ENCODE measurements at places on chromosomes 13 and 19. TPM values are rescaled to one million over a fixed set of nuclear protein-coding genes. Genes with fewer than 3 reads are reported as not detected.

GRCh38 chr13:99258210-99258860 is at the start of gene GPR18:
TSS of gene GPR18 (minus strand) at chr13:99258379. CDS start at chr13:99255872, 2,507 bp downstream.
- no peaks in the 10 kb centered on the region for H3K4me1 ChIP-seq
- no peak within 1 kb of the TSS for H3K27ac ChIP-seq
- no peak within 1 kb of the TSS for H3K4me3 ChIP-seq

GRCh38 chr13:28325022-28325421 is 169.9 kb downstream of the FLT1 start:
- no peaks in the 10 kb centered on the region for H3K36me3 ChIP-seq
- peaks cover 16% of the 10 kb centered on the region for H3K4me1 ChIP-seq
- H3K4me3 ChIP-seq, result no peak overlapping the region
- no peaks in the 10 kb centered on the region for H3K27me3 ChIP-seq
- no peak overlapping the region for H3K27ac ChIP-seq

- H3K27me3 ChIP-seq, result no peaks in the 10 kb centered on the region
- DNase-seq, result no peak
These were observed 1316.7 kb upstream of the SLC10A2 start for GRCh38 chr13:104382951-104383350.

- no peaks in the 10 kb centered on the region for H3K27me3 ChIP-seq
- H3K27ac ChIP-seq, result no peak overlapping the region
- no peak for DNase-seq
- no peak overlapping the region for H3K4me3 ChIP-seq
These were observed 2.9 kb upstream of the F7 start for GRCh38 chr13:113102727-113103126.

DNA sequence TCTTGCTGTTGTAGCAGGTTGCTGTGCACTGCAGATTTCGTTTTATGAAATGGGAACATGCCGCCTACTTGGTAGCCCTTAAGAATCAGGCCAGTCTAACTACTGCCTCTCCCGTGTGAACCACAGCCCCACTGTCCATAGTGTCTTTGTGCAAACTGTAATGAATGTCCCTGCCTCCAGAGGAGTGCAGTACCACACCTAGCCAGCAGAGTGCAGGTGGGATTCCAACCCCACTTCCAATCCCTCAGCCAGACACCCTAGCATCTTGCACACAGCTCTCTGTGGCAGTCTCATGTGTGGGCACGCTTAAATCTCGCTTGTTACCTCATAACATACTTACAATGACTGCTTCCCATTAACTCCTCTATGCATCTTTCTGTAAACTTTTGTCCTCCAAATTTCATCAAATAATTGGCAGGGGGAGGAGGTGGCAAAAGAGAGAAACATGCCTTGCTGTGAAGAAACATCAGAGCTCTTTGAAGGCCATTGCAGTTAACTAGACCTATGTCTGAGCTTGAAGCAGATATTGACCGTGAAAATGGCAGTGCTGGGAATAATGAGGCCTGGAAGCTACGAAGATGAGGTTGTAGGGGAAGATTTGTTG is 47.2 kb downstream of the ZAR1L start:
- DNase-seq, result peak; percentile 77
- no peak overlapping the region for H3K4me3 ChIP-seq
- no peaks in the 10 kb centered on the region for H3K27me3 ChIP-seq
- peak overlapping the region; percentile 27 for H3K27ac ChIP-seq

- H3K4me1 ChIP-seq, result no peaks in the 10 kb centered on the region
- peak; percentile 96 for DNase-seq
- H3K4me3 ChIP-seq, result peak within 1 kb of the TSS; percentile 100
- H3K36me3 ChIP-seq, result no peaks in the 10 kb centered on the region
These were observed at the start of gene UGGT2 for GRCh38 chr13:96053003-96053703. TSS of gene UGGT2 (minus strand) at chr13:96053401. CDS start at chr13:96053312, 89 bp downstream.

GRCh38 chr19:29539131-29539530 is 13.3 kb downstream of the VSTM2B start:
- H3K4me1 ChIP-seq, result no peaks in the 10 kb centered on the region
- no peak for DNase-seq
- no peak overlapping the region for H3K4me3 ChIP-seq
- no peaks in the 10 kb centered on the region for H3K36me3 ChIP-seq
- no peaks in the 10 kb centered on the region for H3K27me3 ChIP-seq

GRCh38 chr19:39515551-39516191 is 732 bp downstream of the SELENOV start:
- DNase-seq, result no peak
- no peak overlapping the region for H3K27ac ChIP-seq
- no peaks in the 10 kb centered on the region for H3K36me3 ChIP-seq
- H3K27me3 ChIP-seq, result no peaks in the 10 kb centered on the region

DNA sequence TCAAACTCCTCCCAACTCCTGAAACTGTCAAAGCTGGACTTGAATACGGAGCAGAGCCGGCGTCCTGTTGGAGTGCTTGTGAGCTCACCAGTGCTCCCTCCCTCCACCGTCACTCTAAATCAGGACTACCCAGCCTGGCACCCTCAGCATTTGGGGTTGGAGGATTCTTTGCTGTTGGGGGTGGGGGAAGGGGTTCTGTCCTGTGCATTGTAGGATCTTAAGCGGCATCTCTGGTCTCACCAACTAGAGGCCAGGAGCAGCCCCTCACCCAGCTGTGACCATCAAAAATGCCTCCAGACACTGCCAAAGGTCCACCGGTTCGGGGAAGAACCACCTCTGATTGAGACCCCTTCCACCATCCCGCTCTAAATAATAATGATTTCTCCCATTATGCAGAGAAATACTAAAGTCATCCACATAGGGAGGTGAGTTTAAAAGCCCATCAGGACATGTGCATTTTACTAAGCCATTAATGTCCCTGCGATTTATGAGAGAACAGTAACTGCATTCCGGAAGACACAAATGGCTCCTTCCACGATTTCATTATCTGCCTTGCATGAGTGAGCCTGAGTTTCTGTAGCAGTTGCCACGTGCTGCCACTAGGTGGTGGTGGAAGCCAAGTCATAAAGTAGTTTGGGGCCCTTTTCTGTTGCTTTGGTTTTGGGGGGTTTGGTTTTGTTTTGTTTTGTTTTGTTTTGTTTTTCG is 16.1 kb upstream of the USP29 start:
- no peaks in the 10 kb centered on the region for H3K36me3 ChIP-seq
- H3K27me3 ChIP-seq, result no peaks in the 10 kb centered on the region
- no peak overlapping the region for H3K27ac ChIP-seq
- H3K4me3 ChIP-seq, result no peak overlapping the region

DNA sequence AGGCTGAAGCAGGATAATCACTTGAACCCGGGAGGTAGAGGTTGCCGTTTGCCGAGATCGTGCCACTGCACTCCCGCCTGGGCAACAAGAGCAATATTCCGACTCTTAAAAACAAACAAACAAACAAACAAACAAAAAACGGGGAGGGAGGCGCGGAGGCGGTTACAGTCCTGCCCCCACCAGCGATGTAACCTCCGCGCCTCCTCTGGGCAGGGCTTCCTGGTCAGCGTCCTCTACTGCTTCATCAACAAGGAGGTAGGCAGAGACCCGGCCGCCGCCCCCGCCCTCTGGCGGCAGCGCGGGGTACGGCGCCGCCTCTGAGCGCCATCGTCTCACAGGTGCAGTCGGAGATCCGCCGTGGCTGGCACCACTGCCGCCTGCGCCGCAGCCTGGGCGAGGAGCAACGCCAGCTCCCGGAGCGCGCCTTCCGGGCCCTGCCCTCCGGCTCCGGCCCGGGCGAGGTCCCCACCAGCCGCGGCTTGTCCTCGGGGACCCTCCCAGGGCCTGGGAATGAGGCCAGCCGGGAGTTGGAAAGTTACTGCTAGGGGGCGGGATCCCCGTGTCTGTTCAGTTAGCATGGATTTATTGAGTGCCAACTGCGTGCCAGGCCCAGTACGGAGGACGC is 10.2 kb downstream of the SNRPD2 start:
- no peaks in the 10 kb centered on the region for H3K27me3 ChIP-seq
- no peaks in the 10 kb centered on the region for H3K36me3 ChIP-seq
- peak overlapping the region; percentile 81 for H3K27ac ChIP-seq
- H3K4me1 ChIP-seq, result peaks cover 15% of the 10 kb centered on the region

DNA sequence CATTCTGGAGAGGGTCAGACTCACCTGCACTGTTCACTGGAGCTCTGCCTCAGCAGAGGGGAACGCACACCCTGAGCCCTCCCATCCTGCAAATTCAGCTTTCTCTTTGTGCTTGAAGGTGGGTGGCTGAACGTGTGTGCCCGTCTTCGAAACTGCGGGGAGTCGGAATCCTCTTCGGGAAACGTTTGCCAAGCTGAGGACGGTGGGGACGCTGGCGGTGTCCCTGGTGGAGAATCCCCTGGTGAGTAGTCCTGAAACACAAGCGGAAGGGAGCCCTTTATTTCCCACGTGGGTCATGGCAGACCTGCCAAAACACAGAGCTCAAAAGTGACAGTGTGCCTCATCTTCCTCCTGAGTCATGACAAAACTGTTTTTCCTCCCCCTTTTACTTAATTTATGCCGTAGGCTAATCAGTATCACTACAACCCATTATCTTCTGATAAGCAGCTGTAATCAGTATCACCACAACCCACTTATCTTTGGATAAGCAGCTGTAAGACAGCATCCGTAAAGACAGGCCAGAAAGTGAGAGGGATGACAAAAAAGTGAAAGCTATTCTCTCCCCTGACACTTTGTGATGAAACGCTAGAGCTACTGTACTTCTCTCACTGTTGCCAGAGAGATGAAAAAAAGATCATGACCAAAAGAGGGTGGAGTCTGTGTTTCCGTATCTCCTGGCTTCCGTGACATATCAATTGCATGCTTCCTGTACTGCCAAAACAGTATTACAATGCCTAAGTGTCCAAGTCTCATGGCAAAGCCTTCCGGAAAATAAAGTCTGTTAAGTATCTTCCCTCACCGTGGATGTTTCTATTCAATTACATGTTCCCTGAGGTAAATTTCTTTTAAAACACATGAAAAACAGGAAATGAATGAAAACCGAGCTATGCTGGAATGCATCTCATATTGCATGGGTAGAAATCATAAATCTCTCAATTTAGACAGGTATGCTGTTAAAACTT is 155.5 kb downstream of the TBC1D4 start:
- H3K4me3 ChIP-seq, result no peak overlapping the region
- no peaks in the 10 kb centered on the region for H3K36me3 ChIP-seq
- DNase-seq, result no peak
- no peaks in the 10 kb centered on the region for H3K27me3 ChIP-seq
- H3K27ac ChIP-seq, result peak overlapping the region; percentile 58
- peaks cover 77% of the 10 kb centered on the region for H3K4me1 ChIP-seq

- peaks cover 6% of the 10 kb centered on the region for H3K4me1 ChIP-seq
- H3K27ac ChIP-seq, result no peak overlapping the region
- H3K27me3 ChIP-seq, result no peaks in the 10 kb centered on the region
- no peaks in the 10 kb centered on the region for H3K36me3 ChIP-seq
- H3K4me3 ChIP-seq, result no peak overlapping the region
These were observed 30.7 kb downstream of the NFIX start for GRCh38 chr19:13025819-13026456.

ZNF284 gene
- total RNA-seq, result 3.6 TPM

NAA16 gene
- total RNA-seq, result 32.4 TPM

PLPPR3 gene
- 5.1 TPM for total RNA-seq

C19orf85 gene
- total RNA-seq, result not detected

UHRF1 gene
- total RNA-seq, result 47.6 TPM

DPF1 gene
- total RNA-seq, result 5.0 TPM

ZNF296 gene
- 8.4 TPM for total RNA-seq

SSC5D gene
- 0.58 TPM for total RNA-seq
